WERI-Rb-1 (cell line): ENCODE measurements at places on chromosomes 3 and 15.

DNA sequence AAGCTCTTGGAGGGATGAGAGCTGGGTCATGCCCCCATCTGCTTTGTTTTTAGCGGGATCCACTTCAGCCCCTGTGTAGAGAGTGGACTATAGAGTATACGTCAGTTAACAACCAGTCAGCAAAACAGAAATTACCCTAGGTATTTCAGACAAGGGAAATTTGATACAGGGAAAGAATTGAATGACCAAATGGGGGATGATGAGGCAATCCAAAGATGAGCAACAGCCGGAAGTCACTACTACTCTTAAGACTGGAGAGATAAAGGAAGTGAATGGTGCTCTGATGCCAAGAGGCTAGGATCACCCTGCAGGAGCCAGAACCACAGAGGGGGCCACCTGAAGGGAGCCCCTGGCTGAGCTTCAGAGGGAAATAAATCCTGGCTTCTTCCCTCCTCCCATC, 1.7 kb upstream of the GPR62 start:
- no peak for DNase-seq

DNA sequence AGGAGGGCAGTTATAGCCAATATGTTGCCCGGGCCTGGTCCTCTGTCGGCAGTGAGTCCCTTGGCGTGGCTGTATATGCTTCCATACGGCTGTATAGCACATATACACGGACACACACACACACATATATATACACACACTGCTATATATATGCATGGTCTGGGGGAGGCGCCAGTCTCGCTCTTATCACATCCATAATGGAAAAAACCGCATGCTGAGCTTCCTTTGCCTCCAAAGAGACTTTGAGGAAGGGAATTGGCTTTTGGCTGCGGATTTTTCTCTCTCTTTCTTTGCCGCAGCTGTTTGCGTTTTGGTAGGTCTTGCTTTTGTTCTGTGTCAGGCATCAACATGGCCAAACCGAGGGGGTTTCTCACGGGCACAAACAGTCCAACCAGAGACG, 11.3 kb upstream of the TMEM115 start:
- DNase-seq, result peak; percentile 68

DNA sequence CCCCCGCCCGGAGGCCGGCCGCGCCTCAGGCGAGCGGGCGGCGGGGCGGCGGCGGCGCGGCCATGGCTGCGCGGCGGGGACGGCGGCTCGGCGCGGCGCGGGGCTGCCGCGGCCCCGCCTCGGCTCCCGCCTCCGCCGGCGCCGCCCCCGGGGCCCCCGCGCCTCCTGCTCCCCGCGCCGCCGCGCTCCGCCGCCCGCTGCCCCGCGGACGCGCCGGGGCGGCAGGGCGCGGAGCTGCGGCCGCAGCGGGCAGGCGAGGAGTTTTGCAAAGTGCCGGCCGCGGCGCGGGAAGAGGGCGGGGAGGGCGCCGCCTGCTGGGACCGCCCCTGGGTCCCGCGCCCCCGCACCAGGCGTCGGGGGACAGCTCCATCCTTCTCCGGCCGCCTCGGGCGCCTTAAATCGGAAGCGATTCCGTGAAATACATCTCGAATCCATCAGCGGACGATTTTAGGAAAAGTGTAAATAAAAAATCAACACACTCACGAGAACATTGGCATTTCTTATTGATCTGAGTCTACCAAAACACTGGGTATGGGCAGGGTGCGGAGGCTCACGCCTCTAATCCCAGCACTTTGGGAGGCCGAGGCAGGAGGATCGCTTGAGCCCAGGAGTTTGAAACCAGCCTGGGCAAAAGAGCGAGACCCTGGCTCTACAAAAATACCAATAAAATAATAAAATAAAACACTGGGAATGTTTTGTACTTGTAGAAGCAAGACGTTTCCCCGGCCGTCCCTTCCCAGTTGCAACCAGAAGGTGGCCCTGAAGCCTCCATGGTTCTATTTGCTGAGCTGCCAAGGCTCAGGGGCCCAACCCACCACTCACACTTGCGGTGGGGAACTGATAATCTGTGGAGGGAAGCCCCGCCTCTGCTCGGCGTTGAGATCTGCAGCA, 136.9 kb downstream of the NUP210 start:
- DNase-seq, result peak; percentile 84

DNA sequence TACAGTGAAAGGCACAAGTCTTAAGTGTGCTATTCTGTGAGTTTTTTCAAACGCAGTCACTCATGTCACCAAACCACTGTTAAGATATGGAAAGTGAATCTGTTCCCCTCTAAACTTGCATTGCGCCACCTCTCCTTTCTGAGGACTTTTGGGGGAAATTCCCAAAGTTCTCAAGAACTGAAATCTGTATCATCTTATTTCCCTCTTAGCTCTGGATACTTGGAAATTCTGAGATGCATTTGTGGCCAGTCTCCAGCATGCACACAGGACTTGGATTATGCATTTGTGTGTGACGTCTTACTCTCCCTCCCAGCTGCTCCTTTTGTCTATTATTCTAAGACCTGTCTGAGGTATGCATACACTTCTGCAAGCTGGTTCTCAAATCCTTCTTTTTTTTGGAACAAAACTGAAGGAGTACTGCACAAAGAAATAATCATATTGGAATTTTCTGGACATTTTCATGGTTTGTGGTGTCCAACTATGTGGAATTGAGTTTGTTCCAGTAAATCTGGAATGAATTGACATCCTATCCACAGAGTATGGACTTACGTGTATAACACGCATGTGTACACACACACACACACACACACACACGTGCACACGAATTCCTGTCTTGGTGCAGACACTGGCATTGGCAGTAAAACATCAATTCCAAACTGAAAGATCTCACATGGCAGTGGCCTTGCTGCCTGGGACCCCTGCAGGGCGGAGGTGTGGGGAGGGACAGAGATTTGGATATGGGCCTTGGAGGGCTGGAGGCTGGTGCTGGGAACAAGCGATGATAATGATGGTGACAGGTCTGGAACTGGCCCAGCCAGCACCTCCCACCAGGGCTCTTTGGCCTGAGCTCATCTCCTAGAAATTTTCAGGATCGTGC, 8.2 kb upstream of the LCTL start:
- DNase-seq, result no peak

DNA sequence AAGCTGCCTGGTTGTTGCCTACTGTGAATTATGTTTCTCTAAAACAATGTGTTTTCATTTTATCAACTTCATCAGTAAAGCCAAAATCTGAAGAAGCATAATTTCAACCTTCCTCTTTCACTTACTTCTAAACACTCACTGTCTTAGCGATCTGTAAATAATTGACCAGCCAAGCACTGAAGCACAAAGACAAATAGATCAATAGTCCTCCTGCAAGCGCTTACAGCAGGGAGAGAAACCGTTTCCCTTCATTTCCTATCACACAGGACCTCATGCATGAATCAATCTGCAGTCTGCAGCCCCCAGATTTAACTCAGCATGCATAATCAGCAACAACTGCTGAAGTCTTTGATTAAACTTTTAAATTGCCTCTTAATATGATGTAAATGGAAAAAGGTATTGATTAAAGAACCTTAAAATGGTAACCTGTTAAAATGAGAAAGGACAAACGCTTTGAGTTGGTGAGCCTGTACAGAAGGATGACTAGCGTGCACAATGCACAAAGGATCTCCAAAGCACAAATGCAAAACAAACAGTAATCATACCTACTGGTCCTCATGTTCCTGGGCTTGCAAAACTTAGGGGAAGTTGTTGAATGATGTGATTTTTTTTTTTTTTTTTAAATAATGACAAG, 370.2 kb upstream of the ZNF385D start:
- DNase-seq, result no peak

DNA sequence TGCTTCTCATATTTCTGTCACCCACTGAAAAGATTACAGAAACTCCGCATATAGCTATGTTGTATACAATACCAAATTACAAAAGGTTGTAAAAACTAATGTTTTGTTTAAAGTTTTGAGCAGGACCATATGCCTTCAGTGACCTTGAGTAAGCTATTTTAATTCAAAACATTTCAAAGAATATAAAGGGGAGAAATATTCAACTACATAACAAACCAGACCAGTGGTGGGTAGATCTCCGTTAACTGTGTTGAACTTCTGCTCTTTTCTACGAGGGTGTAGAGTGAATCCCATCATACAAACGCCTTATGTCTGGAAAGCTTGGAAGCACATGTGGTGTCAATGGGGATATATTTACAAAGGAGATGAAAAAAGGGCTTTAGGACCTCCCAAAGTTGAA, 68.4 kb upstream of the NR2F2 start:
- no peak for DNase-seq

- no peak for DNase-seq
Observed at GRCh38 chr3:124469555-124469954, 260.7 kb upstream of the UMPS start.

DNA sequence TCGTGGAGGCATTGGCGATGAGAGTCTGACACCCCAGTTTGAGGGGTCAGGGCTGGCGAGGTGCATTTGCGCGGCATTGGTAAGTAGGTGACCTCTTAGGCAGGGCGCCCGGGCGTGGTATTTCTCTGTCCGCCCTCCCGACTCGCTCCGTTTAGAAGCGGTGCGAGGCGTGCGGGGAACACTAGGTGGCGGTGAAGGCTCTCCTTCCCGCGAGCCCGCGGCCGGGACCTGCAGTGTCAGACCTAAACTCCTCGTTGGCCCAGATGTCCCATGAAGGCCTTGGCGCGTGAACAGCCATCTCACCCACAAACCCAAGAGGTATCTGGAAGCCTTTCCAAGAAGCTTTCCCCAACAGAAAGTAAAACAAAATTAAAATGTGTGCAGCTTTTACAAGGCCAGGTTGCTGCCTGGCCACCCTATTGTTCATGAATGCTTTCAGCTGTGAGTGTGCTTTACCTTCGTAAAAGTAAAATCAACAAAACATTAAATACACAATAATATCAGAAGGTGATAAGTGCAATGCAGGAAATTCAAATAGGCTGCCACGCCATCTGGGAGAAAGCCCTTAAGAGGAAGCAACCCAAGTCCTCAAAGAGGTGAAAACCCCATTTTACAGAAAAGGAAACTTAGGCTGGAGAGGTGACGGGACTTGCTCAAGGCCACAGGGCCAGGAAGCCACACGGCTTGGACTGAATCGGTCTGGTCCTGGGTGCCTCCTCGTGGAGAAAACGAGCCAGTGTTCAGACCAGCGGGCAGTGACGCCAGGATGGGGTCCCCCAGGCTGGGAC, 120.3 kb downstream of the ETFA start:
- DNase-seq, result peak; percentile 90

DNA sequence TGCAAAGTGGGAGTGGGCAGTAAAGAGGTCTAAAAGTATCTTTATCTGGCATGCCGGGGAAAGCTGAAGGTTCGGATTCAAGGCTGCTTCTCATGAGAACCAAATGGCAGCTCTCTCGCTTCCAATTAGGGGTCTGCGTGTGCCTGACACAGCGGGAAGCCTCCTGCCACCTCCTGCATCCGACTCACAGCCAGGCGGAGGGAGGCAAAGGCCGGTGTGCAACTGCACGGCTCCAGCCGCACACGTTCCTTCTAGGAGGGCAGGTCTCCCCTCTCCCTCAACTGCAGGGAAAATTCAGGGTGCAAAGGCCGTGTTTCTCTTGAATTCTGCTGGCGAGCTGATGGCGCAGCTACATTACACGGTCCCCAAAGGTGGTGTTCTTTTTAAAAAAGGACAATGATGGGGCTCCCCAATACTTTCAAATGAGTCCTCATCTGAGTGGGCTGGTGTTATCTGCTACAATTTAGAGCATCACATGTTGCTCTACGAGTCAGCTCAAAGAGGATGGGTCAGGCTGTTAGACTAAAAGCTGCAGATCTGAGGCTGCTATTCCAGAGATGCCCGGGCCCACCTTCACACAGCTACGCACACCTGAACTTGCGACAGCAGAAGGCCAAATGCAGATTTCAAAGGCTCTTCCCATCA, 226.6 kb downstream of the ADAMTS17 start:
- no peak for DNase-seq

GRCh38 chr15:89812011-89812846, 2.4 kb downstream of the ANPEP start:
- DNase-seq, result no peak

- no peak for DNase-seq
Observed at GRCh38 chr3:19229086-19229485, 80.8 kb downstream of the KCNH8 start.

DNA sequence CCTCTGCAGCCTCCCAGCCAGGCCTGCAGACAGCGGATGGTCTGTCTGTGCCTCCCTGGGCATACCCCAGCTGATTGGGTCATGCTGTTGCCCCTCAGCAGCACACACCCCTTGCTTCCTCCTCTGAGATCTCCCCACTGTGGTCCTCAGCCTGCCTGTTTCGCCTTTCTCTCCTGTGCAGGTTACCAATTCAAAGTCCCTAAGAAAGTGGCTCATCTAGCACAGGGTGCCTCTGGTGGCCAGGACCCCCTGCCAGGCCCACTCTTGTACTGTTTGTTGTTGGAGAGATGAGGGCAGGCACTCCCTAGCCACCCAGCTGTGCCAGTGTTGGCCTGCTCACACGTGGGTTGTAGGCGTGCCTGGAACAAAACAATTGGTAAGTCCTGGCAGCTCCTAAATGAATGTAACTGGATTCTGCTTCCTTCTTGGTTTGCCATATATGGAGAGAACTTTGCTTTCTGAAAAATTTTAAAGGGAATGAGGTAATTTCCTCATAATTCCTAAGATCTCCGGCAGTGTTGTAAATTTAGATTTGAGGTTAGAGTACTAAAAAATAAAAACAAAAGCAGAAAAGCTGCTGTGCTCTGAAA, 213.2 kb upstream of the IL12A start:
- DNase-seq, result no peak

DNA sequence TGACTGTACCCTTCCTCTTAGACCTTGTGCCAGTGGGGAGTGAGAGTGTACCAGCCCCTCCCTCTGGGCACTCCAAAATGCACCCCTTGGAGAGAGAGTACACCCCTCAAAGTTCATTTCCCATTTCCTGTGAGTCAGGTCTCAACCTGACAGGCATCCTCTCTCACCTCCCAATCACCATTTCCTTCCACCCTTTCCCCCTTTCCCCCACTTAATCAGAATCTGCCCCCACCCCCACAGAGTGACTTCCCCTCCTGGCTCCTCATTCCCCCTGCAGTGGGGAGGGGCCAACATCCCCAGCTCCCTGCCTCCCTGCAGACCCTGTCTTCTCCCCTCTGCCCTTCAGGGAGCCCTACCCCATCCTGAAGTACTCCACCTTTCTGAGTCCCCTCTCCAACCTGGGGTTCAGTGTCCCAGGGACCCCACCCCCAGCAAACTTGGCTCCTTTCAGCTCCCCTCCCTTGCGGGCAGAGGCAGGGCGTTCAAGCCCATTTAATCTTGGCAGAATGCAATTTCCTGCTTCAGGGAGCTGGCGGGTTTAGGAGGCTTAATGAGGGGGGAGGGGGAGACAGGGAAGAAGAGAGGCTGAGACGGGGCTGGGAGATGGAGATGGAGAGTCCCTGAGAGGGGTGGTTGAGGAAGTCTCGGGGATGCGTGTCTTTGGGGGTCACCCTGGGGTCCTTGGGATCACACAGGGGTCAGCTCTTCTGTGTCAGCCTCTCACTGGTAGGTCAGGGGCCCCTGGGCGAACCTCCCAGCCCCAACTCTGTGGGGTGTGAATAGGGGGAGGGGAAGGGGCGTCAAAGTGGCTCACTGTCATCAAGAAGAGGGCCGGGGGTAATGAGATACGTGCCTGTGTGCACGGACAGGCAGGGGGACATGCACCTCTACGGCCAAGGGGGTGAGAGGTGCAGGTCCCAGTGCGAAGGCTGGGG, 16.6 kb upstream of the SEMA3F start:
- DNase-seq, result peak; percentile 92
